ENCODE measurements at places on chromosomes 6 and 20.

- DNase-seq, result no peak
These were observed 172.0 kb downstream of the MYLK4 start for GRCh38 chr6:2578767-2579166.

DNA sequence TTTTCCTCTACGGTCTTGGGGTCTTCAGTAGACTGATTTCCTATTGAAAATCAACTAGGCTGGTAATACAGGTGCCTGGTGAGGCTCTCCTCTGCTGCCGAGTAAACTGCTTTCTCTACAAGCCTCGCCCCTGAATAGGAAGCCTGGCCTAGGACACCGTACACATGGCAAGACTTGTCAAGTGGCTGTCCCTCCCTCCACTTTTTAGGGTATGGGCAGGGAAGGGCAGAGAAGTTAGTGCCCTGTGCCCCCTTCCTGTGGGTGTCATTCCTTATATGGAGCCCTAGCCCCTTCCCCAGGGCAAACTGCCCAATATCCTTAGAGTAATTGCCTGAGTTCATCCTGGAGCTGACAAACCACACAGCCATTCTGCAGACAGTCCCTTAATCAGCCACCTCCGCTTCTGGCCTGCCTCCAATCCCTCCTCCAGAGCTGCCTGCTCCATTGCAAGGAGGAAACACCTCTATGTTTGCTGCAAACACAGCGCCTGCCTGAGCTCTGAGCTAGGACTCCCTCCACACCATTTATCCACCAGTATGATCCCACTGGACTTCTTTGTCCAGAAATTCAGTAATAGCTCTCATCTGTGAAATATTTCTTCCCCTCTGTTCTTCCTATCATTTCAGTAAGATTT lies 93.1 kb downstream of the CHD6 start:
- no peak for DNase-seq

GRCh38 chr6:136820561-136820960 lies 1.8 kb upstream of the PEX7 start:
- no peak for DNase-seq

DNA sequence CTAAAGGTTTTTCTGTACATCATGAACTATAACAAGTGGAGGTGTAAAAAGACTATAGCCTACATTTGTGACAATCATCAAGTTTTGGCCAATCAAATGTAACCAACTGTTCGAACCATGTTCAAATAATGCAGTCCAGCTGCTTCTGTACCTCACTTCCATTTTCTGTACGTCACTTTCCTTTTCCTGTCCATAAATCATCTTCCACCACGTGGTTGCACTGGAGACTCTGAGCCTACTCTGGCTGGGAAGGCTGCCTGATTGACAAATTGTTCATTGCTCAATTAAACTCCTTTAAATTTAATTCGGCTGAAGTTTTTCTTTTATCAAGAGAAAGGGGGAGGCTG lies 270.4 kb upstream of the JARID2 start:
- no peak for DNase-seq
